ENCODE measurements at places on chromosomes 1 and 21.

GRCh38 chr1:83919872-83920271 is 79.1 kb downstream of the TTLL7 start:
- no peak for DNase-seq

DNA sequence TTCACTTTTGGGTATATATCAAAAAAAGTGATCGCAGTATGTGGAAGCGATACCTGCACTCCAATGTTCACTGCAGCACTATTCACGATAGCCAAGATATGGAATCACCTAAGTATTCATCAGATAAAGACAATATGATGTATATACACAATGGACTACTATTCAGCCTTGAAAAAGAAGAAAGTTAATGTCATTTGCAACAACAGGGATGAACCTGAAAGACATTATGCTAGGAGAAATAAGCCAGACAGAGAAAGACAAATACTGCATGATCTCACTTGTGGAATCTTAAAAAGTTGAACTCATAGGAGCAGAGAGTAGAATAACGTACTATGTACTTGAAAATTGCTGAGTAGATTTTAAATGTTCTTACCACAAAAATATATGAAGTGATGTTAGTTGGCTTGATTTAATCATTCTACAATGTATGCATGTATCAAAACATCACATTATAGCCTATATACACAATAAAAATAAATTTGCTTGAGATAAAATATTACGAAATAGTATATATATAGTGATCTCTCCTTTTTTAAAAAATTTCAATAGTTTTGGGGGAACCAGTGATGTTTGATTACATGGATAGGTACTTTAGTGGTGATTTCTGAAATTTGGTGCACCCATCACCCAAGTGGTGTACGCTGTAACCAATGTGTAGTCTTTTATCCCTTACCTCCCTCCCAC is 56.0 kb downstream of the DTL start:
- no peak for DNase-seq

DNA sequence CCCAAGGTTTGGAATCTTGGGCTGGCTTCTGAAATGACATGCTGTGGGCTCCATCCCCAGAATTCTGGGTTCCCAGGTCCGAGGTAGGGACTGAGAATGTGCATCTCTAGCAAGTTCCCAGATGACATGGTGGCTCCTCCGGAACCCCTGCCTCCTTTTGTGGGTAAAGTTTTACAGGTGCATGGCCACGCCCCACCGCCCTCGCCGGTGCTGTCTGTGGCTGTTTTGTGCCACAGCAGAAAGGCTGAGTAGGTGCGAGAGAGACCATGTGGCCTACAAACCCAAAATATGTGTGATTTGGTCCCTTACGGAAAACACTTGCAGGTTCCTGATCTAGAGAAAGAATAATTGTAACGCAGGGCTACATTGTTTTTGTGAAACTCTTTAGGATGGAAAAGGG is 30.9 kb downstream of the SKI start:
- DNase-seq, result peak; percentile 65

- no peak for DNase-seq
These were observed 987.5 kb upstream of the NCAM2 start for GRCh38 chr21:20010691-20011200.

DNA sequence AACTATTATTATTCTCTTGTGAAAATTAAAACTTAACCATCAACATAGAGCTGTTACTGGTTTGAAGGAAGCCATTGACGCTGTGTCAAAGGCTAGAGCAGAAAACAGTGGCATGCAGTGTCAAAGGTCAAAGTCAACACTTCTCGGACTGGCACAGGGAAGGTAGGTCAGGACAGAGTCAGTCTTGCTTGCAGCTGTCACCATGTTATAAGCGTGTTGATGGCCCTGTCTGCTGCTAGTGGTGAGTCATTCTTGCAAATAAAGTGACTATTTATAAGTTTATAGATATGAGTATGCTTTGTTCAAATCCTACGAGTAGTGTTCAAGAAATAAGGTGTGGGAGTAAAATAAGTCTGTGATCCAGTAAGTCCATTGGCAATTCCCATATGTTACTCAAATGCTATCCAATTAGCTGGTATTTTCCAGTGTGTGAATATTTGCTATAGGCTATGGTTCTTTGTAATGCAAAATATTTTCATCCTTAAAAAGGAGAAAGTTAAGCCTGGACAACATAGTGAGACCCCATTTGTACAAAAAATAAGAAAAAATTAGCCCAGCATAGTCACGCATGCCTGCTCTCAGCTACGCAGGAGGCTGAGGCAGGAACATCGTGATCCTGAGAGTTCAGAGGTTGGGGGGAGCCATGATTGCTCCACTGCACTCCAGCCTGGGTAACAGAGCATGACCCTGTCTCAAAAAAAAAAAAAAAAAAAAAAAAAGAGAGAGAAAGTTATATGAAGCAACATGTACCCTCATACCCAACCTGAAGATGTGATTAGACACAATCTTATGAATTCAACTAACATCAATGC is 26.3 kb upstream of the TINAGL1 start:
- no peak for DNase-seq

GRCh38 chr1:202238914-202239313 is 45.3 kb downstream of the LGR6 start:
- DNase-seq, result no peak

- no peak for DNase-seq
These were observed 417.7 kb downstream of the AGBL4 start for GRCh38 chr1:49606082-49606481.

DNA sequence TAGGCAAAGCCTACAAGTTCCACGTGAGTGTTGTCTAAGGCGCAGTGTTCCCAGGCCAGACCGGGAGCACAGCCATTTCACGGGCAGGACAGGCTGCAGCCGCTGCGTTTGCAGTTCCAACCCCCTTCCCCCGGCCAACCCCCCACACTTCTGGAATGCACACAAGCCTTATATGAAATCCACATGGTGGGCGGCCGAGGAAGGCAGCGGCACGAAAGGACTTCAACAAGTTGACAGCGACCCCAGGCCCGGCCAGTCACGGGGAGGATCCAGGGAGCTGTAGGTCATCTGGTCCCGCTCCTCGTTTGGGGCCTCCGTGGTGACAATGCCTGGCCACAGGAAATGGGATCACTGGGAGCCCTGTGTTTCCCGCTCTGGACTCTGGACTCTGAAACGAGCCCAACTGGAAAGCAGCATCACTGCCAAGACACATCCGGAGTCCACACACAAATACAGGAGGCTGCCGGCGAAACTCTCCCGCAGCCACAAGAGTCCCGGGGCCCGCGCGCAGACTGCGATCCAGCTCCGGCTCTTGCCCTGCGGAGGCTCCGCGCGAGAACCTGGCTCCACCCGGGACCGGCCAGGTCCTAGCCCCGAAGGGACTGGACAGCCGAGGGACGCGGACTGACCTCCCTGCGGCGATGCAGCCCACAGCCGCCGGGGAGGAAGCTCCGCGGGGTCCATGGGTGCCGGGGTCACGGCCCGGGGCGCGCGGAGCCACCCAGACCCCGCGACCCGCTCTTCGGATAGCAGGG is 794 bp downstream of the NID1 start:
- DNase-seq, result no peak

GRCh38 chr1:164637461-164638375 is 78.7 kb downstream of the PBX1 start:
- no peak for DNase-seq

DNA sequence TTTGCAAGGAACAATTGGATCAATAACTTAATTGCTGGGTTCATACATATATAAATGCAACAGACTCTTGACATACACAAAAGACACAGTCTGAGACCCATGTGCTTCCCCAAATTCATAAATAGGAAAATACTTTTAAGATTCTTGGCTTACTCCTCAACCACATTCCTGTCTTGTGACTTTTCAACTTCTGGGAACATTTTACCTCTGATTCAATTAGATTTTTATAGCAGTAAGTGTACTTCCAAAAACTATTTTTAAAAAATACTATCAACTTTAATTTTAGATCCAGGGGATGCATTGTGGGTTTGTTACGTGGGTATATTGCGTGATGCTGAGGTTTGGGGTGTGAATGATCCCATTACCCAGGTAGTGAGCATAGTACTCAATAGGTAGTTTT is 406.7 kb downstream of the RPS6KC1 start:
- no peak for DNase-seq

GRCh38 chr1:19157653-19158052 is 52.4 kb downstream of the UBR4 start:
- DNase-seq, result no peak

GRCh38 chr21:41665766-41666595 is 100.9 kb downstream of the RIPK4 start:
- DNase-seq, result no peak

DNA sequence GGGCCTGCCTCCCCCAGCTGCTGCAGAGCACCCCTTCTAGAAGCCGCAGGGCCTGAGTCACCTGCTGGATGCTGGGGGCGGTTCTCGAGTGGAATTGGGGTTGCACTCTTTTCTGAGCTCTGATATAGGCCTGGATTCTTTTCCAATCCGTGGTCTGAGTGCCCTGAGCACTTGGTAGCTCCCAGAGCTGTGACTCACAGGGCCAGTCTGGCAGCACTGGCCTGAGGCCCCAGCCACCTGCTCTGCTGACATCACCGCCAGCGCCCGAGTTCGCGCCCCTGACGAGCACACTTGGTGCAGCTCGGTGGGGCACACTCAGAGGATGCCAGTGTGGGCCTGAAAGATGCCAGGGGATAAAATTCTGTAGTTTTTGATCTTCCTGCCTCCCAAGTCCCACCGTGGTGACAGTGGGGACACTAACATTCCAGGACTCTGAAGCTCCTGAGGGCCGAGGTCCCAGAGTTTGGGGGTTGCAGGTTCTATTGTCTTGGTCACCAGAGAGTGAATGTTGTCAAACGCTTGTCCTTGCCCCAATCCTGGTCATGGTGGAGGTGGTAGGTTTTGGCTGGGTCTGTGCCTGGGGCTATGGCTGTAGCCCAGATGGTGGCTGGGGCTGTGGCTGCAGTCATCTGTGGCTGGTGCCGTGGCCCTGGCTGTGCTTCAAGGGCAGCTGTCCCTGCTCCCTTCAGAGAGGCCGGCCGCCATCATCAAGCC is 74.6 kb downstream of the OBSCN start:
- DNase-seq, result no peak

GRCh38 chr1:96416111-96416595 is 305.4 kb upstream of the PTBP2 start:
- no peak for DNase-seq

GRCh38 chr1:244796719-244797406 is 38.6 kb upstream of the COX20 start:
- DNase-seq, result peak; percentile 69

DNA sequence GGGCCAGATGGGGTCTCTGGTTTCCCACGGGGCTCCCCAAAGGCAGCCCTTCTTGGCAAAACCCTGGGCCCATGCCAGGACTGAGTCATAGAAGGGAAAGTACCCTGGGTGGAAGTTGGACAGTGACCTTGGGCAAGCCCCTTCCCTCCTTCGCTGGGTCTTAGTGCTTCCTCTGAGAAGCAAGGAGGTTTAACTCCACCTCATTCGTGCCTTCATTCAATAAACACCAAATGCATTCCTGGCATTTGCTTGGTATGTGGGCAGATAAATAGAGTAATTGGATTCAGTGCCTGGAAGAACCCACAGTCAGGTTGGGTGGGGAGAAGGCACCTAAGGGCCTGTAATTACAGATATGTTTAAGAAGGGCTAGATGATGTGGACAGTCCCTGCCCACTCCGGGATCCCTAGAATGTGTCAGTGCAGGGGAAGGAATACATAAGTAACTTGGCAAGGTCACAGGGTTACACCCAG is 36.3 kb upstream of the CITED4 start:
- DNase-seq, result no peak
